ENCODE measurements at places on chromosomes 6 and 20.

- DNase-seq, result no peak
These were observed 50.2 kb upstream of the NOP56 start for GRCh38 chr20:2602046-2602735.

- DNase-seq, result no peak
These were observed 105.4 kb downstream of the TMEM242 start for GRCh38 chr6:157217894-157218370.

- no peak for DNase-seq
These were observed 3.2 kb upstream of the SLC4A11 start for GRCh38 chr20:3242172-3242692.

DNA sequence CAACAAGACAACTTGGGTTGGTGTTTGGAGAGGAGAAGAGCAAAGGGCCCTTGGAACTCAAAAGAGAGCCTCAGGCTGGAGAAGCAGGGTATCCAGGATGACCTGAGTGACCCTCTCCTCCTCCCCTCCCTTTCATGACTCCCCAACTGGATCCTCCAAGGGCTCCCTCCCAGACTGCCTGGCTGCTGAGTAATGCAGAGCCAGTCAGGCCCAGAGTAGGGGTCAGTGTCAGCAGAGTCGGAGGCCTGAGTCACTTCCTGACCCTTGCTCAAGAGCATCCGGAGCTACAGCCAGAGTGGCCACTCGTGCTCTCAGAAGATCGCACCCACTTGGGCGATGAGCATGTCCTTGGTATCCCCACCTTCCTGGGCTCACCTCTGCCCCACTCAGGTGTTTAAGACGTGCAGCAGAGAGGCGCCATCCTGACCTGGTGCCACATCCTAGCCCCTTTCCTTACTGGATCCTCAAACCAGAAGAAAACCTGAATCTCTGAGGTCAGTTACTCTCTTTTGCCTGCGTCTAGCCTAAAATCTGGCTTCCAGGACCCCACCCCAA is 2.8 kb upstream of the MAPK13 start:
- no peak for DNase-seq

GRCh38 chr6:153729189-153729588 is 309.9 kb upstream of the OPRM1 start:
- DNase-seq, result no peak

GRCh38 chr20:24778585-24779031 is 170.5 kb upstream of the CST7 start:
- no peak for DNase-seq

- no peak for DNase-seq
These were observed 311.3 kb downstream of the CDKAL1 start for GRCh38 chr6:20845592-20845991.

DNA sequence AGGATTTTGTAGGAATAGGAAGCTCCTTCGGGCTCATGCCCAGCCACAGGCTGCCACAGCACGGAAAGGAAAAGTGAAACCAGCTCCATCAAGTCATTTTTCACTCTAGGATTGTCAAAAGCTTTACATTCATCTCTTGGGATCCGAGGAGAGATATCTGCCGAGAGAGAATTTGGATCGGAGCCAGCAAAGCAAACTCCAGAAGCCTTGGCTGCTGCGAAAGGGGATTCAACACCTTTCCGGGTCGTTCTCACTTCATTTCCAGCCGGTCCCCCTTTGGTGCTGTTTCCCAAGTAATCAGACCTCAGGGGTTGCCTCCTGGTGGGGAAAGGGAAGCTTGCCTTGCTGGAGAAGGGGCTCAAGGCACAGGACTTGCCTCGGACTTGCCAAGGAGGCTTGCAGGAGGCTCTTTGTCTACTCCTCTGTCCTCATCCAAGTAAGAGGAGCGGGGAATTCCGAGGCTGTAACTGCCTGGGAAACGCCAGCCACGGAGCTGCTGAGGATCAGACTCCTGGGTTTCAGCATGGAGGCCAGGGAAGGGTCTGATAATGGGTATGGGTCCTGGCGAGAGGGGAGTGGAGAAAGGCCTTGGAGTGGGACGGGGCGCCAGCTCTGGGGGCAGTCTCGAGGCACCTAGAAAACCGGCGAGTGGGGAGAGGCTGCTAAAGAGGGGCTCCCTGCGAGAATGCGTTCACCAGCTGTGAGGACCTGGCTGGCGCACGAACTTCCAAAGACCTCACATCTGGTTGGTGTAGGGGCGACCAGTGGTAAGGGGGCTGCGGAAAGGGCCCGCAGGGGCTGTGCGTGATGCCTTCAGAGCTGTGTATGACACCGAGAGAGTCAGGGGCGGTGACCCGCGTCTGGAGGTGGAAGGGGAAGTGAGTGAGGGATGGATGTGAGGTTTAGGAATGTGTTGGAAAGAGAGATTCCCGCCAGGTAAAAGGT is 702 bp downstream of the ETV7 start:
- no peak for DNase-seq

GRCh38 chr20:5657190-5657875 is 92.9 kb upstream of the SHLD1 start:
- no peak for DNase-seq

DNA sequence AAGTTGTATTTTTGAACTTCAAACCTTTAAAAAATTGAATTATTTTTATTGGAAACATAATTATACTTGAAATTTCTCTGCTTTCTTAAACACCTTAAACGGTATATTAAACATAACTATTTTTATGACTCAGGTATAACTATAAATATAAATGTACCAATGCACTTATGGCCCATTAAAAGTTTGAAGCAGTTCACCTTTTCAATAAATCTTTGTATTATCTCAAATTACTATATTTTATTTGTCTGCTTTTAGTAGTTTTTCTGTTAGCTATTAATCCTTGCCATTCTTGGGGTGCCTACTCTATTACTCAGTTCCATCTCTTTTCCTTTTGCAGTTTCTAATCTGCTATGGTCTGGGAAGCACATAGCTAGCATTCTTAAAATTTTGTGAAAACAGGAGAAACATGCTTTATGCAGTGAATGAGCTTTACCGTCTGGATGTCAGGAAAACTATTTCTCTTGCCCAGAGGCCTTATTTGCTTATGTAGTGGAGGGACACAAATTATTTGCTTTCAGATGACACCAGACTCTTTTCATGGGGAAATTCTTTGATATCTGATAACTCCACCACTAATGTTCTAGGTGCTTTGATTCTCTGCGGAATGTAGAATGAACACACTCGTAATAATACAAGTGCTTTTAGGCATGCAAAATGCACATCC is 378.9 kb upstream of the CITED2 start:
- no peak for DNase-seq

GRCh38 chr6:32151863-32152768 is at the start of gene PRRT1:
Gene PRRT1, minus strand, starts transcription at chr6:32151939. Its CDS starts 112 bp downstream, at chr6:32151827.
- DNase-seq, result no peak

GRCh38 chr6:12484519-12484918 is 194.4 kb downstream of the EDN1 start:
- no peak for DNase-seq

DNA sequence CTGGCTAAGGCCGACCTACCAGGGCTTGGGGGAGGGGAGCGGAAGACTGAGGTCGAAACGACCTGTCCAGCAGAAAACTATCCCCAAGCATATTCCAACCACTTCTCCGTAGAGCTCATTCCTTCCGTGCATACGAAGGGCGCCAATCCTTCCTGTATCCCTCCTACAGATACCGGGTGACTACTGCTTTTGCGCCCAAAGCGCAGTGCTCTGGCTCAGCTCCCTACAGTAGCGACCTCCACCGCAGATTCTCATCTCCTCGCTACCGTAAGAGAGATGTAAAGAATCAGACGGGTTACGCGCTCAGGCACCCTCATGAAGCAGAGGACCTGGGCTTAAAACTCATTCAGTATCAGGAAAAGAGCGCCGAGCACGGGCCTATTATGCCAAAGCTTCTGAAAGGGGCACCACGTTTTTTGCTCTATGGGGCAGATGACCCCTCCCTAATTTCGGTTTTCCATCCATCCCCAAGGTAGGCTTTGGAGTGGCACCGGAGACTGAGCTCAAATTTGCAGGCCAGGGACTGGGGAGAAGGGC is 563 bp upstream of the NNAT start:
- DNase-seq, result no peak

DNA sequence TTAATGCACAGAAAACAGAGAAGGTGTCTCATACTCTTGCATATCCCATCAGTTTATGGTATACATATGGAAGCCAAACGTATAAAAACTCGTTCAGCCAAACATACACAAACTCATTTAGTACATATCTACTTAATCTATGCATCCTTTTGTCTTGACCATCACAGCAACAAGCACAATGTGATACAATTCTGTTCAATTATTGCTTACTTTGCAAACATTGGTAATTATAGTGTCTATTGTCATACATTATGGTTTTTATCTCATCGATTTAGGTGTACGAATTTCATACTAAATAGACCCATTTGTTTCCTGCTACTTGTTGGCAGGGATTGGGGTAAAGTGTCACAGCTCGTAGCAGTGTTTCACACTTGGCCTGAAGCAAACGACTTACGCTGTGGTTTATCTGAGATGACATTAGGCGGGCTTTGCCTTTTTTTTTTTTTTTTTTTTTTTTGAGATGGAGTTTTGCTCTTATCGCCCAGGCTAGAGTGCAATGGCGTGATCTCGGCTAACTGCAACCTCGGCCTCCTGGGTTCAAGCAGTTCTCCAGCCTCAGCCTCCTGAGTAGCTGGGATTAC is 425.9 kb upstream of the JARID2 start:
- no peak for DNase-seq

DNA sequence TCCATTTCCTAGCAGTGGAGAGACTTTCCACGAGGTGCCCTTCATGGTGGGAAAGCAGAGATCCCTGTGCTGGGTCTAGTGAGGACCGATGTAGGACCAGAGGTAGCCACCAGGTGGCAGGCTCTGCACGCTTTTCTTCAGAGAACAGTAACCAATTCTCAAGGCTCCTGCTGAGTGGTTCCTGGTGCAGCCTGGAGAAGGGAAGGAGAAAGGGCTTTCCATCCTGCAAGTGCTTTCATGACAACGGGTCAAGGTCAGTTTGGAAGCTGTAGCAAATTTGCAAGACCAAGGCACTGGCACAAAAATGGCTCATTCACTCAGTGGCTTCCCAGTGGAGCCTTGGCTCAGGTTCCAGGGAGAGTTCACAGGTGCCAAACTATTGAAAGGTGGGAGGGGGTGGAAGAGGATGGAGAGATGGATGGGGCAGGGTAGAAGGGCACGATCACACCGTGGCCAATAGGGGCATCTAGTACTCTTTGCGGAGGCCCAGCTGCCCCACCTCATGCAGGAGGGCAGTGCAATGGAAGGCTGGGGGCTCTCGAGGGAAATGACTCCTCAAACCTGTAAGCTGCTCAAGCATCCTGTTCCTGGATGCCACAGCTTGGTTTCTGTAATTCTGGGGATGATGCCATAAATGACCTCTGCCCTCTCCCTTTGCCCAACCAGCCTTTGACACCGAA is 25.5 kb upstream of the KCNK16 start:
- no peak for DNase-seq

- no peak for DNase-seq
These were observed 662 bp downstream of the ENTPD6 start for GRCh38 chr20:25195962-25196785.

GRCh38 chr6:21431526-21431925 is 162.0 kb upstream of the SOX4 start:
- DNase-seq, result no peak

DNA sequence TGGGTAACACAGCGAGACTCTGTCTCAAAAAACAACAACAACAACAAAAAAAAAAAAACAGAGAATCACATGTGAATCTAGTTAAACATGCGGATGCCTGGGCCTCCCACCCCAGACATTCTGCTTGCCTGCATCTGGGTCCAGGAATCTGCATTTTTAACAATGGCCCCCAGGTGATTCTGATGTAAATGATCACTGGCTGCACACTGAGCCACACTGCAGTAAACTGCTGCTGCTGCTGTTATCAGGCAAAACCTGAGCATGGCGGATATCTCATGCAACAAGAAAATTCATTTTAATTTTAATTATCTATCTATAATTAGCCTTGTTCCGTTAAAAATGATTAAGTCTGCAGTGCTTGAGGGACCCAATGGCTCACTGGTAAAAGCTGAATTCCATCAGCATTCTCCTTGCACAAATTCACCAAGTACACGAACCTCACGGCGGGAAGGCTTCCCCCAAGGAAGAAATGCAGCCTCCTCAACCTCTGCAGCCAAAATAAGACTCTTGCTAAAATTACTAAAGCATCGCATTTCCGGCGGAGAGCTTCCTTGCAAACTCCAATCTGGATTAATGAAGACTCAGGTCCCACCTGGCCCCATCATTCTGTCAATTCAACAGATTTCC is 81.6 kb upstream of the SNX9 start:
- DNase-seq, result no peak
